ENCODE measurements at places on chromosomes 6 and 20. TPM values are rescaled to one million over a fixed set of nuclear protein-coding genes. Genes with fewer than 3 reads are reported as not detected.

GRCh38 chr6:89184344-89184743 is 32.8 kb downstream of the GABRR1 start:
- no peak for DNase-seq
- H3K4me1 ChIP-seq, result no peaks in the 10 kb centered on the region
- H3K36me3 ChIP-seq, result no peaks in the 10 kb centered on the region
- H3K27ac ChIP-seq, result no peak overlapping the region

Gene CST2
- total RNA-seq, result not detected

Gene DAAM2
- total RNA-seq, result 4.8 TPM

GRCh38 chr6:68476611-68477010 is 158.5 kb upstream of the ADGRB3 start:
- no peak overlapping the region for H3K27ac ChIP-seq
- no peak for DNase-seq
- H3K4me3 ChIP-seq, result no peak overlapping the region

DNA sequence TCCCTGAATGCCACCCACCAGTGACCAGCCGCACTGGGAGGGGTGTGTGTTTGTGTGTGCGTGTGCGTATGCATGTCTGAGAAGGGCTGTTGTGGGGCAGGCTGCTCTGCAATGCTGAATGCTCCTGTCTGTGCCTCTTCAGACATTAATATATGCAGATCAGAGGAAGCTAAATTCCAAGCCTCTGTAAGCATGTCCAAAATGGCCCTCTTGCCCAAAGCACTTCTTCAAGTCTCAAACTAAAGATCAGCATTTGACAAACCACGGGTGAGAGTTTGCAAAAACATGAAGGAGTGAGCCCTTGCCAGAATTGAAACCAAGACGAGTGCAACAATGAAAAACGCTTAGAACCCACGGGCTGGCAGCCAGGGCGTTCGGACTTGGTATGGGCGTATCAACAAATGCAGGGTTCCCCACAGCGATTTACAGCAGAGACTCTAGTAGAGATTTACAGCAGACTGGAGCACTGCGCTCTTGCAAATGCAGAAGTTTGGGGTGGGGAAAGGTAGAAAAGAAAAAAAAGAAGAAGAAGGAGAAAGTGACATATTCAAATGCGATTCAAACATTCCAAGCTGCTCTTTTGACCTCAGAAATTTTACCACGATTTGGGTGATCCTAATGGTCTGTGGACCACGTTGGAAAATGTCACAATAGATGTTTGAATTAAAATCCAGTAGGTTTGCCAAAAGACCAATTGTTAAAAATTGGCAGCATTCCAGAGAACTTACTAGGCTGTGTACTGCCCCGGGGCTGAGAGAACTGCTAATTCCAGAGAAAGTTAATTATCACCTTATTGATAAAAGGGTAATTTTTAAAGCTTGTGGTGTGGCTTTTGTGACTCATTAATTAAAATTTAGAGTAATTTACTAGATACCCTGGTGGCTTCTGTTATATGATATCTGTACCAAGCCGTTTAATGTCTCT is 3.5 kb downstream of the SCML4 start:
- no peaks in the 10 kb centered on the region for H3K36me3 ChIP-seq
- H3K27ac ChIP-seq, result no peak overlapping the region
- no peak overlapping the region for H3K4me3 ChIP-seq

All from cardiac muscle cell (in vitro differentiated cells and primary cell).